ENCODE measurements at places on chromosomes 7 and 10.

DNA sequence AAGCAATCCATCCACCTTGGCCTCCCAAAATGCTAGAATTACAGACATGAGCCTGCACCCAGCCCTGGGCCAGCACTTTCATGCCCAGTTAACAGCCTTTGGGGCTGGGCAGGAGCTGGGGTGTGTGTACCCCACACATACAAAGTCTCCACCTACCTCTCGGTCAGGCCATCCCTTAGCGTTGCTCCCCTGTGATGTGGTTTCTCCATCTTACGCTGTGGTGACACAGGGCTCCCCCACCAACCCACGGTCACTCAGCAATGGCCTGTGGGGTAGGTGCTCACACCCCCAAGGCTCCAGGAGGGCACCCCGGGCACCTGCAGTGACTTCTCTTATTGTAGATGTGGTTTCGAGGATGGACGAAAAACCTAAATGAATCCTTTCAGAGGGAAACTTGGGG is 58.8 kb downstream of the ASB13 start:
- ATAC-seq = no peak

GRCh38 chr10:70053218-70053840 is 683 bp downstream of the MACROH2A2 start:
- peak; percentile 47 for ATAC-seq

- no peak for ATAC-seq
These were observed 20.2 kb upstream of the FRA10AC1 start for GRCh38 chr10:93722550-93722949.

DNA sequence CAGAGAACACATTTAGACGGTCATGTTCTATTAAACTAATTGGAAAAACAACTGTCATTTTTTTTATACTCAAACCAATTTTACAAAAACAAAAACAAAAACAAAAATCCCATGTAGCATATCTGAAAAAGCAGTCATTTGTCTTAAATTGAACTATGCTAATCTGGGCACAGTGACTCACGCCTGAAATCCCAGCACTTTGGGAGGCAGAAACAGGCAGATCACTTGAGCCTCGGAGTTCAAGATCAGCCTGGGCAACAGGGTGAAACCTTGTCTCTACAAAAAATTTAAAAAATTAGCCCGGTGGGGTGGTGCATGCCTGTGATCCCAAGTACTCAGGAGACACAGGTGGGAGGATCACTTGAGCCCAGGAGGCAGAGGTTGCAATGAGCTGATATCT is 253.4 kb downstream of the DOCK4 start:
- no peak for ATAC-seq

- no peak for ATAC-seq
These were observed 19.8 kb upstream of the RASSF4 start for GRCh38 chr10:44939691-44940401.

DNA sequence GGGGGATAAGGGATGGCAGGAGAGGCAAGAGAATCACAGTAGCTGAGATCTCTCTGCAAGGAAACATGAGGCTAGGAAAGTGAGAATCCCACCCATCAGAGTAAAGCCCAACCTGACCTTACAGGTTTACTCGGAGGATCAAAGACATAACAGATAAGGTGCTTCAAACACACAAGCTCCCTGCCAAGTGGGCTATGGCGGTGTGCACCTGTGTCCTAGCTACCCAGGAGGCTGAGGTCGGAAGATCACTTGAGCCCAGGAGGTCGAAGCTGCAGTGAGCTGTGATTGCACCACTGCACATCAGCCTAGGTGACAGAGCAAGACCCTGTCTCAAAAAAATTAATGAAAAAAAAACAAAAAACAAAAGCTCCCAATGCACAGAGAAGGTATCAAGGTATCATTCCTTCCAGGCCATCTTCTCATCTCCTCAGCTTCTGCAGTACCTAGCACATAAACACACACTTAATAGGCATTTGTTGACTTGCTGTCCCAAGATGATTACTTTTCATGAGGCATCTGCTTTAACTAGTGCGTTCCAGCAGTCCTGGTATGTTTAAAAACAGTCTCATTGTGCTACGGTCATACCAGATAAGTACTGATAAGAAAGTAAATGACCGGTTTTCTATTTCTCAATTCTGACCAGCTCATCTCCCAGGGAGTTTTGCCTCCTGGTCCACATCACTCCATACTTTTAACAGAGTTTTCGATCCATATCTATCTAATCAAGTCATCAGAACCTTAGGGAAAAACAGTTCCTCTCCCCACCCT is 13.3 kb downstream of the GNA12 start:
- no peak for ATAC-seq

GRCh38 chr10:87658321-87658795 is 1.3 kb upstream of the PAPSS2 start:
- ATAC-seq = no peak

GRCh38 chr10:49194212-49194920 is 6.2 kb upstream of the TMEM273 start:
- ATAC-seq = peak; percentile 43

DNA sequence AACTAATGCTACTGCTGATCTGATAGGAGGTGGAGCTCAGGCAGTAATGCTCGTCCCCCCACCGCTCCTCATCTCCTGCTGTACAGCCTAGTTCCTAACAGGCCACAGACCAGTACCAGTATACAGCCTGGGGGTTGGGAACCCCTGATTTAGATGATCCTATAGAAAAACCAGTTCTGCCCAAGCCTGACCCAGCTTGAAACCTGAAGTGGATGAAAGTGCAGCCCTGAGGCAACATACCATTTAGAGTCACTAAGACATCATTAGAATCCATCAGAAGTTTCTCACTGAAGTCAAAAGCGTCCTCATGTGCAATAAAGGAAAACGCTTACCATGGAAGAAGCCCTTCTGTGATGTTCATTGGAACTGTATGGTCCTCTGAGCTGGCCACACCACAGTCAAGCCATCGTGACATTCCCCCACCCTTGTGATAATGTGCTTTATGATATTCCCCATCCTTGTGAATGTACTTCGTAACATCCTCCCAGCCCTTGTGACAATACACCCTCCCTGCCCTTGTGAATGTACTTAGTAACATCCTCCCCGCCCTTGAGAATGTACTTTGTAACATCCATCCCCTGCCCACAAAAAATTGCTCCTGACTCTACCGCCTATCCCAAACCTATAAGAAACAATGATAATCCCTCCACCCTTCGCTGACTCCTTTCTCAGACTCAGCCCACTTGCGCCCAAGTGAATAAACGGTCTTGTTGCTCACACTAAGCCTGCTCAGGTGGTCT is 65.9 kb upstream of the HECTD2 start:
- ATAC-seq = no peak

DNA sequence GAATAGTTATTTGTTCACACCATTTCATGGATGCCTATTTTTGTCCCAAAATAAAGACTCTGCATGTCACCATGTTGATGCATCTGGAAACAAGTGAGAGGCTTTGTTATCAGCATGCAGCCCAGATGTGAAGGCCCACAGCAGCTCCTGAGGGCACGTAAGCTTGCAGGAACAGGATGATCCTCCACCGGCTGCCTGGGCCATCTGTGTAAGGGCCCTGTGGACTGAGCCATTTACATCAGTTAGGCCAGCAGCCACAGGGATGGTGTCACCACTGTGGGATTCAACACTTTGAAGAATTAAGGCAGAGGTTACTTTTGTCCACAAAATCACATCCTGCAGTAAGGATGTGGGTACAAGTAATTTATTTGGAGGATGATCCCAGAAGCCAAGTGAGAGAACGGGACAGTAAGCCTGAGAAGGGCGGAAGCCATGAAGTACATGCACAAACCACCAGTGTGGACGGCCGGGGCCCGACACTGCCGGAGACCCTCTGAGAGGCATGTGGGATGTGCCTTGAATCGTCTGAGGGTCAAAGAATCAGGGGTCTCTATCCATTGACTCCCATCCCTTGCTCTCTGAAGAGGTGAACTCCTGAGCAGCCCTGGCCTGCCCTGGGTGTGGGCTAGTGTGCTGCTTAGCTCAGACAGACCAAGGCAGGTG is 609.7 kb downstream of the DNAJB6 start:
- ATAC-seq = no peak

- ATAC-seq = peak; percentile 26
These were observed 8.8 kb upstream of the CRPPA start for GRCh38 chr7:16430133-16430532.

DNA sequence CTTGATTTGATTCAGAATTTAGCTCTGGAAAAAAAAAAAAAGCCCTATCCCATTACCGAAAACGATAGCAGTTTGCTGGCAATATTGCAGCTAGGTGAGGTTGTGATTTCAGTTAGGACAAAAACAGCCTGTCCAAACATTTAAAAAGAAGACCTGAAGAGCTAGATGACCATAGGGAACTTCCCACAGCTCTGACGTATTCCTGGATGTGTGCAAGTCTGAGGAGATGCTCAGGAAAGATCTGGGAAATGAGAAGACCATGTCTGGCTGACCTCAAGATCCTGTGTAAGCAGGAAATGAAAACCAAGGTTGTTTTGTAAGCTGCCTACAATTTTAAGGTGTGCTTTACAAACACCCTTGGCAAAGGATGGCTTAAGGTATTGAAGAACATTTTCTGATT is 88.7 kb downstream of the RAMP3 start:
- ATAC-seq = no peak

- peak; percentile 47 for ATAC-seq
These were observed 14.1 kb upstream of the AKR1B10 start for GRCh38 chr7:134513169-134513752.

- no peak for ATAC-seq
These were observed 174.0 kb downstream of the PRKAG2 start for GRCh38 chr7:151702961-151703360.

DNA sequence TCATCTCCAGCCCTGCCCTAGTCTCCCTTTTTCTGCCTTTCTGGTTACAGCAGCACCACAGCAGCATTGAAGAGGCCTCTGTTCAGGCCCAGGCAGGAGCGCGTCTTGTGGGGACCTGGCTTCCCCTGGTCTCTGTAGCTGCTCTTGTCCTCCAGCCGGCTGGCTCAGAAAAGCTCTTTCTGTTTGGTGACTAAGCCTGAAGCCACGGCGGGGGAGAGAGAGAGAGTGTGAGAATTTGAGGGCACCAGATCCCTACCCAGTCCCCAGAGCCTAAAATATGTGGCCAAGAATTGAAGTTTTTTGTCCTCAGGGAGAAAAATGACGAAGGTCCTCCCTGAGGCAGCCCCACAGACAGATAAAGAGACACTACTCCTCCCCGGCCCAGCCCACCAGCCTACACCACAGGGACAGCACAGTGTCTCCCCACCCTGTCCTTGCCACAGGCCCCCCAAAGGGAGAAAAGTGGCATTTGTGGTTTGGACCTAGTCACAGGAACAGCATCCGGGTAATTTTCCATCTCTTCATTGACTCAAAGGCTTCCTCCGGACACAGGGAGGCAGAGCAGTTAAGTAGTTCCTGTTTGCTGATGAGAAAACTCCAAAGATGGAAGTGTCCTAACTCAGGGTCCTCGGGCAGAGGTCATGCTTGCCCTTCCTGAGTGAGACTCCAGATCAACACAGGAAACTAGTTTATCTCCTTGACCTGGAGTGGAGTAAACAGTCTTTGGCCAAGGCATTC is 13.3 kb upstream of the FAM180A start:
- no peak for ATAC-seq

GRCh38 chr10:3068968-3069737 is 1.8 kb downstream of the PFKP start:
- peak; percentile 25 for ATAC-seq

- ATAC-seq = no peak
These were observed 55.0 kb upstream of the EN2 start for GRCh38 chr7:155402941-155403340.

DNA sequence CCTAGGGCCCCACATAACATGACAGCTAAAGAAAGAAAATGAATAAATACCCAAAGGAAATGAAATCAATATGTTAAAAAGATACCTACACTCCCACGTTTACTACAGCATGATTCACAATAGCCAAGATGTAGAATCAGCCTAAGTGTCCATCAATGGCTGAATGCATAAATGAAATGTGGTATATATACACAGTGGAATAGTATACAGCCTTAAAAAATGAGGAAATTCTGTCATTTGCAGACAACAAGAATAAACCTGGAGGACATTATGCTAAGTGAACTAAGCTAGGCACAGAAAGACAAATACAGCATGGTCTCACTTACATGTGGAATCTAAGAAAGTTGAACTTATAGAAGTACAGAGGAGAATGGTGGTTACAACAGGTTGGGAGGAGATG is 102.9 kb downstream of the ST8SIA6 start:
- ATAC-seq = no peak

DNA sequence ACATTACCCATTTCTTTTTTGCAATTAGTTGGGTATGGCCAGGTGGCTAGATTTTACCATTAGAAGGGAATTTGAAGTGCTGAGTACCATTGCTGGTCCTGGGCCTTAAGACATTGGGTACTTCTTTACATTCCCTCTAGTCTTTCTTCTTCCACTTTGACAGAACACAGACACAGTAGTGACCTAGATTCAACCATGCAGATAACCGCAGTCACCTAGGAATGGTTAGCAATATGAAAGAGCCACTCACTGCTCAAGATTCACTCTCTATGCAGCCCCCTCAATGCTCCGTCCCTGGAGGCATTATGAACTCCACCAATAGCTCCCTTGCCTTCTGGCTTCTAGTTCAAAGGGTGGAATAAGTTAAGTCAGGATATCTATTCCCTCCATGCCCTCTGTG is 16.2 kb upstream of the PON1 start:
- no peak for ATAC-seq

GRCh38 chr10:61404751-61405150 is 48.4 kb downstream of the TMEM26 start:
- no peak for ATAC-seq

Data from activated T-helper 17 cell treated with anti-CD3 and anti-CD28 coated beads, Interleukin-2, amount 50 U/mL, for 72 hours (primary cell).